ENCODE measurements at places on chromosomes 12 and 14.

DNA sequence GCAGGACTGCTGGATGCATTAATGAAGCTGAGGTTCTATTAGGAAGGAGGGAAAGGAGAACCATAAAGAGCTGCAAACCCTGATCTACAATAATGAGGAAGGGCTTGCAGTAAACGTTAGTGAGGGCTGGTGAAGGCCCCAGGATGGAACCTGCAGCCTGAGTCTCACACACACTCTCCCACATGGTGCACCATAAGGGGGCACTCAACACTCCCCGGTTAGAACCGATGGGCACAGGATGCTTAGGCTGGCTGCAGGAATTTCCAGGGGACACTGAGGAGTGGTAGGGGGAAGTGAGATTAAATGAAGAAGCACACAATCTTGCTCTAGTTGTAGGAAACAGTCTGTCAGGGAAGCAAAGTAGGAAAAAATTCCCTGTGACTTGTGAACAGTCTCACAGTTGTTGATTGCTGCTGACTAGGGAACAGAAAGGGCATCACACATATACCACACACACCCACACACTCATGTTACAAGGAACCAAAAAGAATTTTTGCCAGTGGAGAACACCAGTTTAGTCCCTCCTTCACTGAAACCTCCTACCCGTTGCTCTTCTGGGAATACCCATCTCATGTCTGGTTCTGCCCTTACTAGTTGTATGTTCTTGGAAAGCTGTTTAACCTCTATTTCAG is 56.2 kb upstream of the FERMT2 start:
- DNase-seq: no peak

- peak; percentile 84 for DNase-seq
Observed at GRCh38 chr12:96237465-96238077, 43.4 kb downstream of the ELK3 start.

GRCh38 chr14:92609955-92610354 is 96.4 kb downstream of the RIN3 start:
- no peak for DNase-seq

- no peak for DNase-seq
Observed at GRCh38 chr14:99121319-99121875, 150.6 kb downstream of the BCL11B start.

DNA sequence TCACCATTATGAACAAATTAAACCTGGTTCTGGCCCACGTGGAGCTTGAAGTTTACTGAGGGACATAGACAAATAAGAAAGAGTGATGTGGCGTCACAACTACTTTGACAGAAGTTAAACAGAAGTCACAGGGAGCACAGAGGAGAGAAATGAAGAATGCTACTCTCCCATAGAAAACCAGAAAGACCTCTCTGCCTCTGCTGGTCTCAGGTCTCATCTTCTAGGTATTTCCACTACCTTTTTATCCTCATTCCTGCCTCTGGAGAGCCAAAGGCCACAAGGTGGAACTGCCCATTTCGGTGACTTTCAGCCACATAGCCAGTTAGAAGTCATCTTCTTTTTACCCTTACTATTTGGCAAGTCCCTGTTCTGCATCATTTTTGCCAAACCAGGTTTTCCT is 170.5 kb downstream of the CAND1 start:
- no peak for DNase-seq

All from AG09319 (cell line).